ENCODE measurements at places on chromosomes 12 and 14. TPM values are rescaled to one million over a fixed set of nuclear protein-coding genes. Genes with fewer than 3 reads are reported as not detected.

DNA sequence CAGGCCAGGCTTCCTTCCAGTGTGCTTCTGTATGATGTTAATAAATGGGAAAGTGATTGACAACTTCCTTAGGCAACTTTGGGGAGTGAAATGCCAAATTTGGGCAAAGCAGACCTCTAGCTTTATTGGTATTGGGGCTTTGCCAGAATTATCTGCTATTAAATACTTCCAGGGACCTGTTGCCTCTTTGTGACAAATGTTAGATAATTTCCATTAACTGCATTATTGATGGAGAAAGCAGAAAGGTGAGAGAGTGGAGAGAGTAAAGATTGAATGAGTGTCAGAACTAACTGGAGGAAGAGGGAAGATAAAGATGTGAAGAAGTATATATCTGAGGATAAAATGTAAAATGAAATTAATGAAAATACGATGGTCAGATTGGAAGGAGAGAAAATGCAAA, 94.5 kb downstream of the CACNA1C start:
- no peak for DNase-seq

DNA sequence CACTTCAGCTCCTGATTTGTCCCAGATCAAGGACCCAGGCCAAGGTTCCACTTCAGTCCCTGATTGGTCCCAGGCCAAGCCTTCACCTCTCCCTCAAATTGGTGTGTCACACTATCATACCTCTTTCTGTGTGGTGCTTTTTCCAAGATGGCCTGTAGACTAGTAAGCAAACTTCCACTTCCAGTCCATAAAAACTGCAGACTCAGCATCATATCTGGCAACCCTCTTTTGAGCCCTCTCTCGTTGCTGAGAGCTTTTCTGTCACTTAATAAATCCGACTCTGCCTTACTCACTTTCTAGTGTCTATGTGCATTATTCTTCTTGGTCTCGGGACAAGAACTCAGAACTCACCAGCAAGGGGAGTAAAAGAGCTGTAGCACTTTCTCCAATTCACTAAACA, 1395.1 kb downstream of the LRFN5 start:
- no peak for DNase-seq

GRCh38 chr12:126726481-126727217, 1540.3 kb upstream of the TMEM132C start:
- DNase-seq: no peak

DNA sequence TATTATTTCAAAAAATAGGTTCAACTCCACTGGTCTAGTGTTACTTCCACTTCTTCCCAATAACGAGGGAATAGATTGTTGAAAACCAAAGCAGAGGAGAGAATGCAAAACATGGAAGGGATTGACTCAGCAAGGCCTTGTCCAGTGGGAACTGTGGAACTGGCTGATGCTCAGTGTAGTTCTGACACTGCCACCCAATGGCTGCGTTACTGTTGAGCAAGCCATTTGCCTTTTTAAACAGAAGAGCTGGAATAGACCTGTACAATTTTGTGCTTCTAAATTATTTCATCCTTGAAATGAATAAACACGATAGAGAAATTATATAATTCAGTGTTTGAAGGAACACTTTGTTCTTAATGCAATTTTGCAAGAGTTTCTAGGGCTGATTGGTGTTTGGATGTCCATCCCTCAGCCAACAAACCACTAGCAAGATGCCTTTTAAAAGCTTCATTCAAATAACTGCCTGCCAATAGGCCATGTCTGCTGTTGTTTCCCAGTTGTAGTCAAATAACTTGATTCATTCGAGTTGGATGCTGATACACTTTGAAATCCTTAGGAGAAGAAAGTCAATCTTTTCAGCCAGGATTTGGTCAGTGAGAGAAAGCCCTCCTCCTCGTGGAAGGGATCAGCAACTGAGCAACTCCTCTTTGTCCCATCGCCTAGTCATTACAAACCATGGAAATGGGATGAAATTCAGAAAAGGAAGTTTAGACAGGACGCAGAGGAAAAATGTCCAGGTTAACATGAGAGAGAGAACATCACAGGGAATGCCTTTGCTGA, 7.3 kb upstream of the MGP start:
- DNase-seq: peak; percentile 18

DNA sequence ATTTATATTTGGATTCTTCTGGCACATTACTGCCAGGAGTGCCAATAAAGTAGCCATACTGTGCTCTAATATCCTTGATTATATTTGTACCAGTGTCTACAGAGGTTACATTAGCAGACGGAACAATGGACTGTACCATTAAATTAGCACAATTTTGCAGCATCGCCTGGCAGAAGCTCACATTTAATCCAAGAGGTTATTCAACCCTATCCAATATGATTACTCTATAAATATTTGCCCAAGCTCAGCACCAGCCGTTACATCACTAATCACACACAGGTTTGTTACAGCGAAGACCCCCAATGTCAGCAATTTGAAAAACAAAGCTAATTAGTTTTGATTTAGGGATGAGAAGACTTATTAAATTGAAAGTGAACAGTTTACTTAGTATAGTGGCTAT, 16.9 kb upstream of the MGST1 start:
- no peak for DNase-seq

DNA sequence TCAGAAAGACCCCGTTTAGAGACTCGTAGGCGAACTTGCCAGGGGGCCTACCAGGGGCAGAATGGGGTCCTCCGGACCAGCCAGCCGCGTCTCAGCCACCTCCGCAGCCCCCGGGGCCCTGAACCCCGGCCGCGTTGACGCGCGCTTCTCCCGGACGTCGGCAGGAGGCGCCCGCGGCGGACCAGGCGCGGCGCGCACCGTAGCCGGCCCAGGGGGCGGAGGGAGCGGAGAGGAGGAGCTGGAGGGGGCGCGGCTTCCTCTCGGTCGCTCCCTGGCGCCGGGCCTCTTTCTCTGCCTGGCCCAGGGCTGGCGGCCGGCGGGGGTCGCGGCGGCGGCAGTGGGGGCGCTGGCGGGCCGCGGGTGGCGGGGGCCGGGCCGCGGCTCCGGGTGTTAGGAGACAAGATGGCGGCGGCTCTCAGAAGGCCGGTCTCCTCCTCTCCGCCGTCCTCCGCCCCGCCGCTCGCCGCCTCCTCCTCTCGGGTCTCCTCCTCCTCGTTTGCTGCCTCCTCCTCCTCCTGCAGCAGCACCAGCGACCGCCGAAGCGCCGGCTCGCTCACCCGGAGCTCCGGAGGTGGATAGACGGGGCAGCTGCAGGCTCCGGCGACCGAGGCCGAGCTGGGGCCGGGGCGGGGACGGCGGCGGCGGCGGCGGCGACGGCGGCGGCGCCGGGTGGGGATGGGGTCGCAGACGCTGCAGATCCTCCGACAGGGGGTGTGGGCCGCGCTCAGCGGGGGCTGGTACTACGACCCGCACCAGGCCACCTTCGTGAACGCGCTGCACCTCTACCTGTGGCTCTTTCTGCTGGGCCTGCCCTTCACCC, at the start of gene PCNX1:
TSS of gene PCNX1 (plus strand) at position 284 of the 820 bp plus-strand sequence. CDS start at position 676, 392 bp downstream.
- DNase-seq: peak; percentile 89

- no peak for DNase-seq
These were observed 4.5 kb downstream of the TCTN2 start for GRCh38 chr12:123675436-123675835.

GRCh38 chr12:13156277-13156676, 40.2 kb upstream of the EMP1 start:
- no peak for DNase-seq

GRCh38 chr14:62445570-62445969, 599.7 kb downstream of the KCNH5 start:
- DNase-seq: no peak

DNA sequence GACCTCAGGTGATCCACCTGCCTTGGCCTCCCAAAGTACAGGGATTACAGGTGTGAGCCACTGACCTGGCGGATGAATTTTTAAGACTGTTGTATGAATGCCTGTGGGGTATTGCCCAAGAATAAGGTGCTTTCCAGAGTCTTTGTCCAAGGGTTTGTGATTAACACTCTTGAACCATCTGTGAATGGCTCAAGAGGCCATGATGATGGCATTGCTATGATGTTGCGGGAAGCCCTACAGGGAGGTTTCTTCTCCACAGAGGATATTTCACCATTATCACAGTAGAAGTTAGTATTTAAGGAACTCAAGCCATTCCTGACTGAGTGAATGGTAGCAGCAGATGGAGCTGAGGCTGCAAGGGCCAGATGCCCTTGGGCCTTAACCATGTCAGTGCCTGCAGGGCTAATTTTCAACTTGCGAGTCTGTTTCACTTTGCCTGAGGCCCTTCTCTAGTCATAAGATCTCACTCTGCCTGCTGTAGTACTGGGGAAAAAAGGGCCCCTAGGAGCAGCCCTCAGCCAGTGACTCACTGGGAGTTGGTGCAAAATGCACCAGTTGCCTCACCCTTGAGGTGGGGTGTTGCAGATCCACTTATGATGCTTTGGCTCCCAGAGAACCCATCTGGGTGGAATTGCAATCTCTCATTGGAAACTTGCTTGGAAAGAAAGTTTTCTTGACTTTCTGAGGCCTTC, 108.6 kb upstream of the FLRT2 start:
- peak; percentile 55 for DNase-seq

GRCh38 chr14:102323102-102323501, 3.6 kb downstream of the ZNF839 start:
- peak; percentile 87 for DNase-seq

- no peak for DNase-seq
These were observed 116.4 kb downstream of the EML1 start for GRCh38 chr14:99909513-99910064.

DNA sequence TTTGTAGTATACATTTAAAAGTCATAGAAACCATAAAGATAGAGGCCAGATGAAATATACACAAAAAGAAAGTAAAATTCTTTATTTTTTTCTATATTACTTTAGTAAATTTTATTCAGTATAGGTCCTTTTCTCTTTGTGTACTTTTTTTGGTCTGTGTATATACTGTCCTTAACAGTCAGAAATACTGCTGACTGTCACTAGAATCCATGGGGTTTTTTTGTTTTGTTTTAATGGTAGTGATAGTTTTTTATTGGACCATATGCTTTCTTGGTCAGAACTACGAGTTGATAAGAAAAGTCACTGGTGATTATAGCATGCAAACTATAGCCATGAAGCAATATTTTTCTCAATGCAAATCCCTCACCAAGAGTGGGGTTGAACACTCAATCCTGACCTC, 165.4 kb downstream of the FOXA1 start:
- no peak for DNase-seq

DNA sequence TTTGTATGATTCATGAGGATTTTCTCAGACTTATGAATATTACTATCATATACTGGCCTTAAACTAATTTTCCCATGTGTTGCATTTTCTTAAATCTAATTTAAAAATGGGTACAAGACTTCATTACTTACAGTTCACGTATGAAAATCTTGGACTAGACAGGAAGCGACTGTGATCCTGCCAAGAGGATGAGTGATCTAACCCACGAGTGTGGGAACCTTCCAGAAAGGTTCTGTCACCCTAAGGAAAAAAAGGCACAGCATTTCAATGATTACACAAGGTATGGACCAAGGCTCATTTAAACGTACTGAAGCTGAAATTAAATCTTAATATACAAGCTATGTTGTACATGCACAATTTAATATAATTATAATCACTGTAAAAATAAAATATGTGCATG, 293.5 kb upstream of the DIO2 start:
- DNase-seq: no peak

GRCh38 chr12:53938326-53939140, at the start of gene HOXC13:
HOXC13 (plus strand) TSS chr12:53938831; CDS start chr12:53938907, 76 bp downstream.
- DNase-seq: peak; percentile 100

GRCh38 chr12:401235-402028, at the start of gene CCDC77:
CCDC77 (plus strand) TSS chr12:401644; CDS start chr12:409384, 7,740 bp downstream.
- peak; percentile 95 for DNase-seq

DNA sequence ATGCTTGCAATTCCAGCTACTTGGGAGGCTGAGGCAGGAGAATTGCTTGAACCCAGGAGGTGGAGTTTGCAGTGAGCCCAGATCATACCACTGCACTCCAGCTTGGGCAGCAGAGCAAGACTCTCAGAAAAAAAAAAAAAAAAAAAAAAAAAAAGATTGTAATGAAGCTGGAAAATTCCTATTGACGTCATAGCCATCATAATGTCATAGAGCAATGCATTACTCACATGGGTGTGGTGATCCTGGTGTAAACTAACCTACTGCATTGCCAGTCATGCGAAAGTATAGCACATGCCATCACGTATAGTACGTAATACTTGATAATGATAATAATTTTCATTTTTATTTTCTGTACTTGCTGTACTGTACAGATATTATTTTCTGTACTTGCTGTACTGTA, 42.7 kb upstream of the NID2 start:
- no peak for DNase-seq

GRCh38 chr14:96198430-96199130, 6.1 kb upstream of the BDKRB2 start:
- no peak for DNase-seq

DNA sequence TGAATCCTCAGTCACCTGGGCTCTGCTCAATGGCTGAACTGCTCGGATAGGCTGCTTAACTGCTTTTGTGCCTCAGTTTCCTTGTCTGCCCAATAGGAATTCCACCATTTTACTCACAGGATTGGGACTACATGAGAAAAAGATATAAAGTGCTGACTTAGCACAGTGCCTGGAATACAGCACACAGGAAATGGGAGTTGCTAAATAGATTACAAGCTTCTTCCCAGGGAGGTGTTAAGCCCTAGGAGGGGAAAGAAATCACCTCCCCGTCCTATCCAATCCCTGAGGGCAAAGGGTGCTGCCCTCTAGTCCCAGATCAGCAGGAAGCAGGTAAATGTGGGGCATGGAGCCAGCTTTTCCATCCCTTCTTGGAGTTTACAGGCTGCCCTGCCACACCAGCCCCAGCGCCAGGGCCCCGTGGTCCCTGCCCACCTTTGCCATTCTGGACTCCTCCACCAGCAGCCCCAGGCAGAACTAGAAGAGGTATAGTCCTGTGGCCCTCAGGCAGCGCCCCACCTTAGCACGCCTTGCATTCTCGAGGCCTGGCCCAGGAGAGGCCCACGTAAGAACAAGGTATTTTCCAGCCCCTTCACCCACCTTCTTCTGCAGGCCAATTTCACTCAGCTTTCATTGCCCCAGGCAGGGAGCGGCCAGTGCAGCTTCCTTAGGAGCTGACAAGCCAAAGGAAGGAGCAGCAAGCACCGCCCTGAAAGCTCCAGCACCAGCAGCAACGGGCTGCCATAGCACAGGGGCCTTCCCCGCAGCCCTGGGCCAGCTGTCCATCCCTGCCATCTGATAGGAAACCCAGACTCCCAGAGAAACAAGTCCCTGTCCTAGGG, 28.8 kb upstream of the RPLP0 start:
- DNase-seq: peak; percentile 79

- no peak for DNase-seq
These were observed 247.6 kb downstream of the CHST11 start for GRCh38 chr12:104704224-104704779.

SERPINA9 gene
- not detected for total RNA-seq

C12orf50 gene
- not detected for total RNA-seq

PTCSC3 gene
- total RNA-seq: not detected

DGKA gene
- total RNA-seq: 33.1 TPM

TMEM229B gene
- 1.4 TPM for total RNA-seq

SPPL3 gene
- total RNA-seq: 11.0 TPM

TMEM132D gene
- total RNA-seq: not detected

CLMN gene
- total RNA-seq: 0.52 TPM

NGDN gene
- total RNA-seq: 39.5 TPM

HCAR3 gene
- total RNA-seq: not detected

PKP2 gene
- 60.0 TPM for total RNA-seq

SEL1L gene
- total RNA-seq: 72.5 TPM

KCNA1 gene
- 0.13 TPM for total RNA-seq

INHBC gene
- not detected for total RNA-seq

MAP1LC3B2 gene
- 0.48 TPM for total RNA-seq

DRAM1 gene
- total RNA-seq: 5.6 TPM

TCL1A gene
- not detected for total RNA-seq

DNAL1 gene
- 23.0 TPM for total RNA-seq

Data from myocyte (in vitro differentiated cells).